ENCODE measurements at places on chromosomes 16 and 17. TPM values are rescaled to one million over a fixed set of nuclear protein-coding genes. Genes with fewer than 3 reads are reported as not detected.

The ERN1 gene
- total RNA-seq: 57.5 TPM

DNA sequence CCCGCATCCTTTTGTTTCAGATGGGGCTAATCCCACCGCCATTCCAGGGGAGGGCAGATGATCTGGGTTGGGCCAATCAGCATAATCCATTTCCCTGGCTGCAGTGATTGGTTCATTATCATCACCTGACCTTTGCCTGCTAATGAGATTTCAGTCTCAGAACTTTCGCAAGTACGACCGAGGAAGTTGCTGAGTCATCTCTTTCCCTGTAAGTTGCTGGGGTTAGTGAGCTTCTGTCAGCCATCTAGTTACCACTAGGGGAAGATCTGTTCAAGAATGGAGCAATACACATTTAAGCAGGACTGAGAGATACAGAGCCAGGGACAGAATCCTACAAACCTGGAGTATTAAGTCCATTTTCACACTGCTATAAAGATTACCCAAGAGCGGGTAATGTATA lies 65.3 kb upstream of the NUDT7 start:
- no peak overlapping the region for H3K27ac ChIP-seq
- no peak overlapping the region for H3K4me3 ChIP-seq
- no peaks in the 10 kb centered on the region for H3K4me1 ChIP-seq
- H3K27me3 ChIP-seq: peaks cover 3% of the 10 kb centered on the region

The PTGES3L gene
- total RNA-seq: 0.22 TPM

The TAT gene
- total RNA-seq: not detected

The DNAH17 gene
- 0.15 TPM for total RNA-seq

The TBC1D3B gene
- total RNA-seq: 2.4 TPM

The ZNF469 gene
- 0.23 TPM for total RNA-seq

The CLEC19A gene
- total RNA-seq: not detected

GRCh38 chr17:11564589-11565380 lies 33.5 kb upstream of the DNAH9 start:
- H3K4me3 ChIP-seq: no peak overlapping the region
- no peak for DNase-seq
- no peak overlapping the region for H3K27ac ChIP-seq
- no peaks in the 10 kb centered on the region for H3K27me3 ChIP-seq
- no peaks in the 10 kb centered on the region for H3K4me1 ChIP-seq

GRCh38 chr17:28395968-28396367 lies 10.0 kb downstream of the SLC46A1 start:
- H3K27me3 ChIP-seq: no peaks in the 10 kb centered on the region
- DNase-seq: no peak
- H3K36me3 ChIP-seq: peaks cover 11% of the 10 kb centered on the region

DNA sequence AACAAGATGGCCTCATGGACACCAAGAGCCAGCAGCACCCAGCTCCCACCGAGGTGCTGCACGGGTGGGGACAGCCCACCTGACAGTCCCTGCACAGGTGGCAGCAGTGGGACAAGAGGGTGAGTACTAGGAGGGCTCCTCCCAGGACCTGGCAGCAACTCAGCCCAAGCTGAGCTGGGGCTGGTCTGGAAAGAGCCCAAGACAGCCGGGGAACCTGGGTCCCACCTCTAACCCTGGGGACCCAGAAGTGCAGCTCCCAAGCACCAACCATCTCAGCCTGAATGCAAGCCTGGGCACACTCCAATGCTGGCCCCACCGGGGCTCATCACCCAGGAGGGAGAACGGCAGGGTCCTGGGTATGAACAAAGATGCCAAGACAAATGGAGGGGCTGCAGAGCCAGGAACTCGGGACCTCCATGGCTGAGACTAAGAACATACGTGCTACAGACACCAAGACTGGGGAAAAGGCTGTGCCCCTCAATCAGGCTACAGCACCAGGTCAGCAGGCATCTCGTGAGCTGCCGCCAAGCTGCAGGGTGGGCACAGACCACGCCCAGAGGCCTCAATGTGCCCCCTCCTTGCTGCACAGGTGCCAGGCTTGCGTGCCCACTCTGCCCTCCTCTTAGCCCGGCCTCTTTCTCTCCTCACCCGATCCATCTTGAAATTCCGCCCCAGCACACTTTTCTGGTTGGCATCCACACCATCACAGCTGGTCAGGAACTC lies 37.5 kb upstream of the GSG1L start:
- no peak overlapping the region for H3K27ac ChIP-seq
- peaks cover 74% of the 10 kb centered on the region for H3K36me3 ChIP-seq
- H3K27me3 ChIP-seq: no peaks in the 10 kb centered on the region
- H3K4me1 ChIP-seq: no peaks in the 10 kb centered on the region

The HS3ST3A1 gene
- 1.4 TPM for total RNA-seq

DNA sequence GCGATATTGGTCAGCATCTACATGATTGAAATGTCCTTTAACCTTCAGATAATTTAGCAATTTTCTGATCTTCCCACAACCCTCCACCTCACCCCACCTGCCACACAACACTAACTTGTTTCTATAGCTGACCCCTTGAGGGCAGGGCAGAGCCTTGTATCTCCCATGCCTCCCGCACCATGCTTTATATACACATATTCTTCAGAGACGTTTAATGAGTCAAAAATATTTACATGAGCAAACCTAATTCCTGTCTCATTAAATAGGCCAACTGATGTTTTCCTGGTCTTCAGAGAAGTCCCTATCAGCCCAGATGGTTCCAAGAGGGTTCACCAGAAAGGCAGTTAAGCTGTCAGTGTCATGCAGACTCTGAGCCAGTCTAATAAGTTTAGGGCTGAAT lies 6.6 kb upstream of the DHRS7C start:
- no peak overlapping the region for H3K27ac ChIP-seq
- no peak overlapping the region for H3K4me3 ChIP-seq
- H3K27me3 ChIP-seq: no peaks in the 10 kb centered on the region
- H3K36me3 ChIP-seq: no peaks in the 10 kb centered on the region
- no peak for DNase-seq
- H3K4me1 ChIP-seq: no peaks in the 10 kb centered on the region

DNA sequence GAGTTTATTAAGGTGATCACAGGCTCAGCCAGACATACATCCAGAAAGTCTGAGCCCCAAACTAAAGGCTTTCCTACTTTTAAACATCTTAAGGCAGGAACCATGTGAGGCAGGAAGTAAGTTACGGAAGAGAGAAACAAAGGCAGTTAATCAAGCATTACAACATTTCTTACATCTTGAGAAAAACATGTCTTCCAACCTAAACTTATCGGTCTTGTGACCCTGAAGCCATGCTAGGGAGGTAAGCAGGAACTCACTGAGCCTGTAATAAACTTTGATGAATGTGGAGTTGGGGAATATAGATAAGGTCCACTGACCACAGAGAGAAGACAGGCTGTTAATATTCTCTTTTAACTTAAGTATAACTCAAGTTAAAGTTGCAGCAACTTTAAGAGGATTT lies 3.5 kb upstream of the ACSM3 start:
- H3K4me3 ChIP-seq: no peak overlapping the region
- no peak overlapping the region for H3K27ac ChIP-seq
- peaks cover 12% of the 10 kb centered on the region for H3K36me3 ChIP-seq
- DNase-seq: no peak
- H3K27me3 ChIP-seq: no peaks in the 10 kb centered on the region
- H3K4me1 ChIP-seq: peaks cover 28% of the 10 kb centered on the region

DNA sequence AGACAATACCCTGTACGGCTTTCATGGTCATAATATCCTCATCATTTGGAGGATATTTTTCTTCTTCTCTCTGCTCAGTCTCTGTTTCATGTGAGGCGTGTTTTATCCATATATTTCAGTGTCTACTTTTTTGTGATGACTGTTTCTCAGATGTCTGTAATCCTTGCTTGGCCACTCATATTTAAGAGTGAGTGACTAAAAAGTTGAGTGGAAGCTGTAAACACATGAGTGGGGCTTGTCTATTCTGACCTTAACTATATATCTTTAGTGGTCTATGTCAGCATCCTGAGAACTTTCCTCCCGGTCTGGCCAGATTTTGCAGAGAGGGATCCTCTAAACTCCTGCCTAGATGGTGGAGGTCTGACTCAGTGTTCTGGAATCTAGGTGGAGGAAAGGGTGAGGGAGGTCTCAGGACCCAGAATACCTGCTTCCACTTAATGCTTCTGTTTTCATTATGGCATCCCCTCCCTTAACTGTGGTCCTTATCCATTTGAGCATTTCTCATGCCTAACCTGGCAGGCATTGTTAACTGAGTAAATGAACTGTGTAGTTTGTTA lies 6.0 kb downstream of the DDX19B start:
- no peaks in the 10 kb centered on the region for H3K27me3 ChIP-seq
- H3K36me3 ChIP-seq: peaks cover 34% of the 10 kb centered on the region
- peaks cover 39% of the 10 kb centered on the region for H3K4me1 ChIP-seq
- no peak for DNase-seq
- H3K4me3 ChIP-seq: no peak overlapping the region

GRCh38 chr16:68369697-68370580 lies 59.1 kb downstream of the PRMT7 start:
- peak; percentile 49 for DNase-seq
- H3K4me3 ChIP-seq: peak overlapping the region; percentile 58
- H3K36me3 ChIP-seq: no peaks in the 10 kb centered on the region

GRCh38 chr17:37461668-37462067 lies 28.0 kb upstream of the DUSP14 start:
- H3K4me1 ChIP-seq: peaks cover 15% of the 10 kb centered on the region
- H3K27me3 ChIP-seq: no peaks in the 10 kb centered on the region
- peaks cover 34% of the 10 kb centered on the region for H3K36me3 ChIP-seq
- H3K4me3 ChIP-seq: no peak overlapping the region

DNA sequence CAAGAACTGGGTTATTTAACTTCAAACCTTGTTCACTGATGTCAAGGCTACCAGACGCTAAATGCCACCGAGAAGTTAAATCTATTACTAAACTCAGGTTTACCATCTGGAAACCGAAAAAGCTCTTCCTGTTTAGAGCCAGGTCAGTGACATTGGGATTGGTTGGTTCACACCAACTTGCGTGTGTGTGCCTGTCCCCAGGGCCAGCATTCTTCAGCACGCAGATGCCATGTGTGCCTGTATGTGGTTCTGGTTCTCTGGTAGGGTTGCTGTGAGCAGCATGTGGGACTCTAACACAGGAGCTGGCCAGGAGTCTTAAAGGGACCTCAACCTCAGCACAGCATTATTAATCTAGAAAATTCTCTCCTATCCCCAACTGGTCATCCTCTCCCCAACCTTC lies 18.1 kb upstream of the TBX2 start:
- H3K27ac ChIP-seq: peak overlapping the region; percentile 50
- DNase-seq: no peak
- no peaks in the 10 kb centered on the region for H3K4me1 ChIP-seq
- no peak overlapping the region for H3K4me3 ChIP-seq
- H3K27me3 ChIP-seq: no peaks in the 10 kb centered on the region

The TBC1D3E gene
- total RNA-seq: not detected

The TMEM170A gene
- total RNA-seq: 35.1 TPM

The KRT23 gene
- not detected for total RNA-seq

GRCh38 chr16:797120-797420 lies 3.5 kb downstream of the GNG13 start:
- peaks cover 6% of the 10 kb centered on the region for H3K36me3 ChIP-seq
- H3K4me1 ChIP-seq: no peaks in the 10 kb centered on the region
- no peak overlapping the region for H3K4me3 ChIP-seq
- no peak overlapping the region for H3K27ac ChIP-seq
- no peak for DNase-seq

DNA sequence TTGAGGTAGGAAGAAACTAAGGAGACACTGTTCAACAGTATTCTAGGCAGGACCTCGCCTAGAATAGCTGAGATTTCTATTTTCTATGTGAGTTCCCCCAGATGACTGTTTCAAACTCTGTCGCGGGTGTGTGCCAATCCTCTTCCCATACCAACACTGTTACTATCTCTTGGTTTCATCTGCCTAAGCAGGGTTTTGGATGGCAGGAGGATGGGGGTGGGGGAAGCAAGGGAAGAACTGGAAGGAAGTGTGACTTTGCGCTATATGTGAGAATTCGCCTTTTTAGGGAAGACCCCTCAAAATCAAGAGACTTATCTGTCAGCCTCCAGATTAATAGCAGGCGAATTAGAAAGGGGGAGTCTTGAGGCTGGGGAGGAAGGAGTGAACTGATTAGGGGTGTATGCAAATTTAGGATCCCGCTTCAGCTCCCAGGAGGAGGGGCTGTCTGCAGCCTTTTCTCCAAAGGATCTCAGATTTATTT lies 521 bp upstream of the G6PC3 start:
- H3K27ac ChIP-seq: peak overlapping the region; percentile 95
- peaks cover 6% of the 10 kb centered on the region for H3K36me3 ChIP-seq
- H3K4me3 ChIP-seq: peak overlapping the region; percentile 86

DNA sequence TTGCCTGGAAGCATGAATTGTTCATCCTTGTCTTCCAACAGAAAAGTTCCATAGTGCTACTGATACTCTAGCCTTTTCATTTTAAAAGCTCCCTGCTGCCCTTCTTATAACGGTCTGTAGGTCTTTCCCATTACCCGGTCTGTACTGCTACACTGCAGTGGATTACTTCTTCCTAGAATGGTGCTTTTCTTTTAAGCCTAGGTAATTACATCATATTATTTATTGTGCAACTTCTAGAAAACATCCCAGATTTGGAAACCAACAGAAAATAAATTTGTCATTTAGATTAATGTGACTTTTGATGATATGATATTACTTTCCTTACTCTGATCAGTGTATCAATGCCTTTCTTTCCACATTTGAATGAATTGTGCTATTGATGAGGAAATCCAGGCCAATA lies 199.4 kb downstream of the TANC2 start:
- no peak overlapping the region for H3K27ac ChIP-seq
- H3K27me3 ChIP-seq: peaks cover 2% of the 10 kb centered on the region
- no peak overlapping the region for H3K4me3 ChIP-seq
- no peak for DNase-seq
- no peaks in the 10 kb centered on the region for H3K36me3 ChIP-seq
- H3K4me1 ChIP-seq: no peaks in the 10 kb centered on the region

DNA sequence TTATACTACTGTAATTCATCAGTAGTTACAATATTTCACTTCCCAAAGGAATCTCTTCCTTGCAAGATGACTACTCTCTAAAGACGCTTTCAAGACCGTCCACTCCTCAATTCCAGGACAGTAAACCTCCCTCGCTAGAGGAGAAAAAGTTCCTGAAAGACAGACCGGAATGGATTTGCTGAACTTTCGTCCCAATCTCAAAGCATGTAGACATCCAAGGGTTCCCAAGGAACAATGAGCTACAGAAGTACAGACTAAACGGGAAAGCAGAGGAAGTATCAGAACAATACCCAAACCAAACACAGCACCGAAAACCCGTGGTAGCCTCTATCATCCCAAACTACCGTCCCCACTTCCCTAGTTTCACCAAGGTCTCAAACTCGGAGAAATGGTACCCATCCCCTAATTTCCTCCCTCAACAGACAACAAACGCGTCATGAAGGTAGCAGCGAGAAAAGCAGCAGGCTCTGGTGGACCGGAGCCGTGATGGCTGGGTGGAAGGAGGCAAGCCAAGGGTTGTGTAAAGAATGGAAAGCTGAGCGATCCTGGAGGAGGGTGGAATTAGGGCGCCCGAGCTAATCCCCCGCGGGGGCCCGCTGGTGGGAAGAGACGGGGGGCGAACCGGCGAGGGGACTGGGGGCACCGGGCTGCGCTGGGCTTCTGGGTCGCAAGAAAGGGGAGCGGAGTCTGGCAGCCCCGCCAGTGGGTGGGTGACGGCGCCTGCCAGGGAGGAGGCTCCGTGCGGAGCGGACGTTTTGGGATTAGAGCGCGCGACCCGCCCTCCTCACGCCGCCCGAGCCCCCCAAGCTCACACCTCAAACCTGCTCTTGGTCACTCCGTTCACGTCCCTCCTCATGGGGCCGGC lies 647 bp downstream of the FBXL20 start:
- peaks cover 36% of the 10 kb centered on the region for H3K4me1 ChIP-seq
- DNase-seq: peak; percentile 14

- no peaks in the 10 kb centered on the region for H3K27me3 ChIP-seq
- no peak overlapping the region for H3K27ac ChIP-seq
- H3K4me1 ChIP-seq: no peaks in the 10 kb centered on the region
- DNase-seq: no peak
Measured at GRCh38 chr16:60563166-60563565, 1473.1 kb downstream of the CDH8 start.

The ZNF629 gene
- 1.4 TPM for total RNA-seq

- H3K4me3 ChIP-seq: no peak overlapping the region
- peaks cover 26% of the 10 kb centered on the region for H3K27me3 ChIP-seq
- H3K36me3 ChIP-seq: no peaks in the 10 kb centered on the region
- no peak for DNase-seq
Measured at GRCh38 chr17:43324205-43324893, 74.4 kb upstream of the ARL4D start.
